ENCODE measurements at places on chromosomes 7 and 10. TPM values are rescaled to one million over a fixed set of nuclear protein-coding genes. Genes with fewer than 3 reads are reported as not detected.

DNA sequence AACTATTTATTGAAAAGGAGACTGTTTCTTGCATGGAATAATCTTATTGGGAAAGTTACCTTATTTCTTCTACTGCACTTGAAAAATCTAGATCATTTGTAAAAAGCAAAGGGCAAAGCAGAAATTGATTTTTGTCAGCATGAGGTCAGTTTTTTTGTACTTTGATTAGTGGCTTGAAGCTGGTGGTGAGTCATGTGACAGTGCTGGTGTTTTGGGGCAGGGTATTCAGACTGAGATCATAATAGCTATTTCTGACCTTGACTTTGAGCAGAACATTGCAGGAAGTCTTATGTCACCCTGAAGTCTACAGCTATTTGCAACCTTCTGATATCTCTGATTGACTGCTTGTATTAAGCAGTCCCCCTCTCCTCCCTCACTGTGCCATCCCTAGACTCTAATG is 66.3 kb upstream of the SORCS3 start:
- no peak for DNase-seq

- no peak for DNase-seq
These were observed 740.7 kb downstream of the TNS3 start for GRCh38 chr7:46841248-46841647.

DNA sequence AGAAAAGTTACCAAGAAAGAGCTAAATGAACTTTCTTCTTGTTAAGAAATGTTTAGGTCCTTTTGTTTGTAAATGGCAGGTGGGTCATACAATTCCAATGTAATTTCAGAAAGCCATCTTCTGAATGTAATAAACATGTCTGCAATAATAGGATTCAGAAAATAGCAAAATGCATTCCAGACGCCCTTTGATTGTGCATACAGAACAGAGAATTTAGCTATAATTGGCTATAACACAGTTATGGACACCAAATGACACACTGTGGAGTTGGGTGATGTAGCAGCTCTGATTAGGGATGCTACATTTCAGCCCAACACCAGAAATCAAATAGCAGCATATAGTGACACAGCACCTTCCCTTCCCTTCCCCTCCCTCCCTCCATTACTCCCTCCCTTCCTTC is 240.8 kb downstream of the SNX10 start:
- no peak for DNase-seq

PAPOLB gene
- 0.14 TPM for total RNA-seq

H2AZ2 gene
- total RNA-seq = 129 TPM

Measured in kidney epithelial cell (primary cell).